ENCODE measurements at places on chromosomes 6 and 20.

- peak; percentile 58 for DNase-seq
These were observed 158.1 kb upstream of the ZNF184 start for GRCh38 chr6:27630727-27631608.

GRCh38 chr6:17486680-17487079 lies 93.3 kb downstream of the CAP2 start:
- no peak for DNase-seq

DNA sequence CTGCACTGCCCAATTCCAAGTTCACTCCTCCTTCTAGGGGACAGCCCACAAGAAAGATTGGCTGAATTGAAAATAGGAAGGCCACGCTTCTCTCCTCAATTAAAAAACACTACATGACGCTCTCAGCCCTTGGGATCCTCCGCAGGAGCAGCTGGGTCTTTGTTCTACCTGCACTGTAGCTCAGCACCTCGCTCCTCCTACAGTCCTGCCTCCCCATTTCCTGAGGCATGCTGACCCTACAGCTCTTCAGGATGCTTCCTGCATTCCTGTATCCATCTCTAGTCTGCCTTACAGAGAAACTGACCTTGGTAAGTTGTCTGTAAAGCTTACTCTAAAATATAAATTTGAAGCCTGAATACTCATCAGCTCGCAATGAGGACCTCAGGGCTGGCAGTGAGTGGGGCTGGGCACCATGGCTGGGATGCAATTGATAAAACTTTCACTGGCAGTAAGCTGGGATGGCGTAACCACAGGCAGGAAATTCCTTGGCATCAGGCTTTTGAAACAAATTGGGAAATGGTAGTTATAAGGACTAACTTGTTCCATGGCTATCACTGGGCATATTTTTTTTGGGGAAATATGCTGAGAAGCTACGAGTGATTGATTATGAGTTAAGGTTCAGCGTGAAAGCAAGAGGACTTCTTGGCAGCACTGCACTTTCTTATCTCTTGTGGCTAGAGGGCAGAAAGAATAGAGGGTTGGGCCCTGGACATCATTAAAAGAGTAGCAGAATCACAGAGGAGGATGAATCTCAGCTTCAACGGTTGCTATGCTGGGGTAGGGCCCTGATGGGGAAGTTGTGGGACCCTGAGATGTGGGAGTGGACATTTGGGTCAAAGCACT lies 11.7 kb upstream of the SIRPB1 start:
- no peak for DNase-seq

DNA sequence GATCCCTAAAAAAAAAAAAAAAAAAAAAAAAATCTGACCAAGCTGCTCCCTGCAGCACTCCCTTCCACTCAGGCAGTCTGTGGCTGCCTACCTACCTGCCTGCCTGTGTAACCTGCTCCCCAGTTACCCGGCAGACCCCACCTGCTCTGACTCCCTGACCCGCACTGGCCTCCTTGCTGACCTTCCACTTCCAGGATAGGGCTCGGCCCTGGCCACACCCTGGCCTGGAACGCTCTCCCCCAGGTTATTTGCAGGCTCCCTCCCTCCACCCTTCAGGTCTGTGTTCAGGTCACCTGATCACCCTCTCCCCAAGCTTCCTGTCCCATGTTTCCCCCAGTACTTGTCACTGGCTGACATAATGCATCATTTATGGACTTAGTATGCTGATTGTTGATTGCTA lies 134.3 kb downstream of the SLC23A2 start:
- DNase-seq = no peak

DNA sequence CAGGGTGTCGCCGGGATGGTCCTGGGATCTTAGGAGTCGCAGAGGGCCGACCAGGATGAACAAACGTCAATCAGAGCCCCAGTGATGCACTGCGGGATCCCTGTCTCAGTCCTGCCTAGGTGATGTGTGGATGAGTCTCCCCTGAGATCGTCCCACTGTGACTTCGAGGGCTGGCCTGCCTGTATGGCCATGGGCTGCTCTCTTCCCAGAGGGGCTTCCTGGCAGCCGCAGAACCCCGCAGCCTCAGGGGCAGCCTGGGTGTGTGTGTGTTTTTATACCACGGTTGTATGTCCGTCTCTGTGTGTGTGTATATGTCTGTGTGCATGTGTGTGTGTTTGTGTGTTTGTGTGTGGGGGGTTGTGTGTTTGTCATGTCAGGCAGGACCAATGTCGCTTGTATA lies 111.6 kb downstream of the MYLK4 start:
- no peak for DNase-seq

DNA sequence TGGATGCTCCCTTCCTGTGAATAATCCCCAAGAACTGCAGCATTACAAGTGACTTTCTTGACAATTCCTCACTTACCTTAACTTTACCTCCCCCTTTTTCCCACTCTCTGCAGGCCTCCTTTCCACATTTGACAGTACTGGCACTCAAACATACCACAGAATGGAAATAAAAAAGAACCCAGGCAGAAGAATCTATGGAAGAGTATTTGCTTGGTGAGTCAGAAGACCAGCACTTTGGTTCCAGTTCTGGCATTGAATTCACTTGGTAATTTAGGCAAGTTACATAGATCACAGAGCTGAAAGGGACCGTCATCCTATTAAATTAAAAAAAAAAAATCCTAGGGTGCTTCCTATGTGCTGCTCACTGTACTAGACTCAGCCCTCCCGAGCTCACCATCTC lies 55.0 kb downstream of the BTBD9 start:
- no peak for DNase-seq

- DNase-seq = no peak
These were observed 1.4 kb downstream of the GINS1 start for GRCh38 chr20:25408890-25409289.

DNA sequence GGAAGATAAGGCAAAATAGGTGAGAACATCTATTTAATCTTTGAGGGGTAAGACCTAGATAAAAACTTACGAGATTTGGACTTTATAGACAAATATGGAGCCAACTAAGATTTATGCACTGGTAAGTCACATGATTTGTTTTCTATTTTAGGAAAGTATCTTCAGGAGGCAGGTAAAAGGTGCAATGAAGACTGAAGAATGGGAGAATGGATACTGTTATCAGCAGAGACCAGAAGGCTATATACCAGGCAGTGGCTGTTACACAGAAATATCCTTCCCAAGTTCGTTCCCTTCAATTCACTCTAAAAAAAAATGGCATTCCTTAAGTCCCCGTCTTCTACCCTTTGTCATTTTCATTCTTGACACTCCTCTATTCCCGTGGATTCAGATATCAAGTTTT lies 123.8 kb downstream of the MYB start:
- DNase-seq = no peak

DNA sequence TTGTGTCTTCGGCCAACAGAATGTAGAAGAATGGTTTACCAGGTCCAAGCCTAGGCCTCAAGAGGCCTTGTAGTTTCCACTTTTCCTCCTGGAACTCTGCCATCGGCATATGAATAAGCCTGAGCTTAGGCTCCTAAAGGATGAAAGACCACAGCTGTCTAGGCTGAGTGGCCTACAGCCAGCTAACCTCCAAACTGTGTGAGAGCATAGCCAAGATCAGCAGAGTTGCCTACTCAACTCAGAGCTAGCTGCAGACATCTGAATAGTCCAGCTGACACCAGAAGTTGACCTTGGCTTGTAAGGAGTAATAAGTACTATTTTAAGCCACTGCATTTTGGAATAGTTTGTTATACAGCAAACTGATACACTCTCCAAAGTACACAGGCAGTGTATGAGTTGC lies 52.6 kb upstream of the SMIM29 start:
- no peak for DNase-seq

DNA sequence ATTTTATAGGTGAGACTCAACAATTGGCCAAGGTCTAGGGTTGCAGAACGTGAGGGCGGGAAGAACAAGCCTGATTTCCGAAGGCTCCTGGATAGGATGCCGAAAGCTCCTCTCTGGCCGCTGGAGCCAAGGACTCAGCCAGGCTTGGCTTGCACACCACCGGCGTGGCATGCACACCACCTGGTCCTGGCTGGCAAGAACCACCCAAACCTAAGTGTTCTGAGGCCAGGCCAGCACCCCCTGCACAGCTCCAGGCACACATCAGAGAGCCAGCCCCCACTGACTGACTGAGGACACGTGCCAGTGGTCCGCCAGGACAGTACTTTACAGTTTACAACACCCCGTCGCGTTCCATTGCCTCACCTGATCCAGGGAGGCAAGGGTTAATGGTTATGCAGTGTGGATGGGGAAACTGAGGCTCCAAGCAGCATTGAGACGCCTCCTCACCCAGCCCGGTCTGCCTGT lies 414 bp downstream of the TGM2 start:
- no peak for DNase-seq

- no peak for DNase-seq
These were observed 201.6 kb downstream of the FOXA2 start for GRCh38 chr20:22382742-22383141.

GRCh38 chr6:122833021-122833491 lies 44.0 kb downstream of the SMPDL3A start:
- DNase-seq = no peak

DNA sequence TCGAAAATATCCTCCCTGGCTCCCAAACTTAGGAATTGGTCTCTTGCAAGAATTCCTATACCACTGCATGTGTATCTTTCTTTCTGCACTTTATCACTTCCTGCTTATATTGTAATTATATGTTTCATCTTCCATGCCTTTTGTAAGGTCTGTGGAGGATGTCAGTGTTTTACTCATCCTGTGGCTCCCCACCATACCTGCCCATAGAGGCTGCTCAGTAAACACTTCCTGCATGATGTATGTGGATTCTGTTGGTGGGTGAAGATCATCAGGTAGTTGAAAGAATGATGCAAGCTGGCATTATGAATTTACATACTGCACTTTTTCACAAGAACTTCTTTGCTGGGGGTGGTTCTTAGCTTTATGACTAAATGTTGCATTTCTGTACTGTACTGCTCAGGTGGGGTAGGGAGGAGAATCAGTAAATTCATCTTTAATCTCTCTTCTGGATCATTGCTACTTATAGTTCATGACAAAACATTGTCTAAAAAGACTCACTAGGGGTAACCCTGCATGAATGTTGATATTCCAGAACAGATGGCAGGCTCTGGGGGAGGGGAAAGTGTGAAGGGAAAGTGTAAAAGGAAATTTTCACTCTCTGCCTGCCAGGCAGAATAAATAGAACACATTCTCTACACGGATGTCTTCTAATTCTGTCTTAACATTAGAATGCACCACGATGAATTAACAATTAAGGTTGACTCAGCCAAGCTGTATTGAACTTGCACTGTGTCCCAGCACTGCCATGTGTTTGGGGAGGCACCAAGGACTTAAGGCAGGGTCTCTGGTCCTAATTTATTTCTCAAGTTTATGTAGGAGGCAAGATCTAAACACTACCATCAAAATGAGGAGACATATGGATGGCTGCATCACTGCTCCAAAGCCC lies 36.0 kb upstream of the KLHL31 start:
- no peak for DNase-seq

DNA sequence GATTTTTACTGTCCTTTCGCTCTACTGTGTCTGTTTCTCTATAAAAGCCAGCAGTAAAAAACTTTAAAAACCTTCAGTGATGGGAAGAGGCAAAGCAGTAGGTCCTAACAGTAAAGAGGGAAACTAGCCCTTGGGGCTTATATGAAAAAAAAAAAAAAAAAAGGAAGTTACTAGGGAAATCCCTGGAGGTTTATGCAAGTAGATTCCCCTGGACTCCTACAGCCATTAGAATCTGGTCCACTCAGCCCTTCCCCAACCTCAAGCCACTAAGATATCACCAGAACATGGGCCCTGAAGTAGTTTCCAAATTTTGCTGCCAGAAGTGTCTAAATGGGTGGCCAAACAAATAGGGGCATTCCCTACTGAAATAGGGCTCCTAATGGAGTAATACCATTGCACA lies 70.5 kb upstream of the HINT3 start:
- DNase-seq = no peak

DNA sequence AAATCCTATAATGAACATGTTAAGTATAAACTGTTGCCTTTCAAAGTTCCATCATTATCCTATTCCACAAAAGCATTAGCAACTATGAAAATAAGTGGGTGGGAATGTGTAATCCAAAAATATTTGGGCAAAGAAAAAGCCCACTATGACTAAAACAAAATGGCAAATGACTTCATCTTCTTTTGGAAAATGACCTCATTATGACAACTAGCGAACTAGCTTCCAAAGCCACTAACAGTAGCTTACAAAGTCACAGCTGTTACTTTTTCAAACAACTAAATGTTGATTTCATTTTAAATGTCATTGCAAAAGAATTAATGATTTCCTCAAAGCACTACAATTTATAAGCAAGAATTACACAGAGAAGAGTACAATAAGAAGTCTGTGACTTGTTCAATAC lies 49.8 kb upstream of the RUNX2 start:
- no peak for DNase-seq

GRCh38 chr6:104936766-104937535 lies 20.0 kb upstream of the LIN28B start:
- no peak for DNase-seq

GRCh38 chr6:81820980-81821379 lies 68.5 kb upstream of the TENT5A start:
- no peak for DNase-seq

GRCh38 chr6:35376281-35376680 lies 33.9 kb downstream of the PPARD start:
- no peak for DNase-seq

DNA sequence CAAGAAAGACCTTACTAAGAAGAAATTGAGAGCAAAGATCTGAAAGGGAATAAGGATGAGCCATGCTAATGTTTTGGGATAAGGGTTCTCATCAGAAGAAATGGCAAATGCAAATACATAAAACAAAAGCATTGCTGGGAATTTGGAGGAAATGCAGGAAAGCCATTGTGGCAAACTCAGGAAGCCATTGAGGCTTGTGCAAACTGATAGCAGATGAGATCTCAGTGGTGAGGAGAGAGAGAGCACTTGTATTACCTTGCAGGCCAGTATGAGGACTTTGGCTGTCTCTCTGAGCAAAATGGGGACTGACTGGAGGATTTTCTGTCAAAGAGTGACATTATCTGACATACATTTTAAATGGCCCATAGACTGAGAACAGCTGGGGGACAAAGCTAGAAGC lies 103.0 kb downstream of the ADGRB3 start:
- DNase-seq = no peak

- DNase-seq = no peak
These were observed 7.6 kb downstream of the GSS start for GRCh38 chr20:34948030-34948429.

GRCh38 chr6:11769811-11770545 lies 8.6 kb downstream of the ADTRP start:
- no peak for DNase-seq

- no peak for DNase-seq
These were observed 125.9 kb downstream of the HS3ST5 start for GRCh38 chr6:114216789-114217467.

Measured in stimulated activated CD8-positive, alpha-beta memory T cell treated with anti-CD3 and anti-CD28 coated beads, Interleukin-2, amount 100 ng/mL, for 48 hours (primary cell).